ENCODE measurements at places on chromosomes 2 and 18.

GRCh38 chr2:31266804-31267203 is 32.9 kb downstream of the EHD3 start:
- no peak for DNase-seq

DNA sequence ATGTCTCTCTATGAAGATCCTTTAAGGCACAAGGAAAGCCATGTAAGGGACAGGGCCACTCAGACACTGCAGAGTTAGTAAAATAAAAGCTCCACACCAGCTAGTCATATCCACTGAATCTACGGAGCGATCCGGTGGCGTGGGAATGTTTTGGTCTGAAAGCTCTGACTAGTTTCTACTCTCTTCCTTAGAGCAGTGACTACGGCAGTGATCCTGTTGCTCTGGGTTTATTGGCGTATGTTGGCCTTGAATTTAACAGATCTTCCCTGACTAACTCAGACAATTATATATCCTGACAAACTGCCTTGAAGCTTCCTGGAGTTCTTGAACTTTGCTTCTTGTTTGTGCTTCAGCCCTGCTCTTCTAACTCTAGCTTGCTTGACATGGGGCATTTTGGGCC is 115.3 kb upstream of the FZD5 start:
- no peak for DNase-seq

- DNase-seq, result no peak
Measured at GRCh38 chr2:51997571-51997970, 965.6 kb upstream of the NRXN1 start.

- DNase-seq, result no peak
Measured at GRCh38 chr18:12862874-12863482, 21.1 kb downstream of the PTPN2 start.

- no peak for DNase-seq
Measured at GRCh38 chr2:241994556-241995213, 125.2 kb downstream of the RTP5 start.

DNA sequence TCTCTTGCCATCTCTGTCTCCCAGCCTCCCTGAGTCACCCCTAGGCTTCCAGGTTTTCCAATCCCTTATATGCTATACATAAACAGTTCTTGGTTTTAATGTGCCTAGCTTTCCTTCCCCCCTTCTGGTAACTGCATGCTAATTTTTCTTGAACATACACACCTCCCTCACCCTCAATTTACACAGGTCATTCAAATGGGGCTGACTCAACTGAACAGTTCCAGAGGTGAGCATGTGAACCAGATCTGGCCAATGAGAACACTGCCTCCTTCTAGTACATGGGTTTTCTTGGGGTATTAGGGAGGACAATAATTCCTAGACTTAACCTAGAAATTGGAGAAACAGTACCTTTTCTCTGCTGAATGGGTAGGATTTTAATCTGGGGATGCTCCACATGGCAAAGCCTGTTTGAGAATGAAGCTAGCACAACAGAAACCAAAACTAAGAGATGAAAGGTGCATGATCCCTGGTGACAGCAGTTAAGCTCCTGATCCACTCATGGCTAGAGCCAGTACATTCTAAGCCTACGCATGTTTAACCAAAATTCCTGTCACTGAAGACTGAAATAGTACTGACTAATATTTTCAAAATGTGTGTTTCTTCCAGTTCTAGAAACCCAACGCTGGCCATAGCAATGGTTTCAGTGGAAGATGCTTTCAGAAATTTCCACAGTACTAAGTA is 11.8 kb downstream of the SLC25A12 start:
- no peak for DNase-seq

- no peak for DNase-seq
Measured at GRCh38 chr2:54858021-54858681, 134.7 kb downstream of the EML6 start.

GRCh38 chr18:75205514-75206132 is 3.3 kb downstream of the PTGR3 start:
- DNase-seq, result no peak

DNA sequence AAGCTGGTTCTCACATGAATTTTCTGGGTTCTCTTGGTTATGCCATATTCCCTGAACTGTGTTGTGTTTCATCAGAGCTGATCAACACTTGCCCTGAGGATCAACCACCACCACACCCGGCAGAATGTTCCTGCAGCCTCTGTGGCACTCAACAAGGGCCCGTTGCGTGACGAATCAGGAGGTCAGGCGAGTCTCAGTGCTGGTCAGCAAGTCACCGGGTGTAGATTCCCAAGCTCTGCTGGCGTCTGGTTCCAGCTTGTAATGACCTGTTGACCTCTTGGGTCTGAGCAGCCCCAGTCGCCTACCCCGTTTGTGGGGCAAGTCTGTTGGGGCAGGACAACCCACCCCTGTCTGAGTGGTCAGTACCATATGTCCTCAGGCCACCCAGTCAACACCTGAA is 46.0 kb downstream of the ADCY3 start:
- no peak for DNase-seq

GRCh38 chr2:17652681-17653394 is 100.8 kb downstream of the SMC6 start:
- DNase-seq, result no peak

- DNase-seq, result no peak
Measured at GRCh38 chr2:237217995-237218616, 132.4 kb downstream of the COPS8 start.

DNA sequence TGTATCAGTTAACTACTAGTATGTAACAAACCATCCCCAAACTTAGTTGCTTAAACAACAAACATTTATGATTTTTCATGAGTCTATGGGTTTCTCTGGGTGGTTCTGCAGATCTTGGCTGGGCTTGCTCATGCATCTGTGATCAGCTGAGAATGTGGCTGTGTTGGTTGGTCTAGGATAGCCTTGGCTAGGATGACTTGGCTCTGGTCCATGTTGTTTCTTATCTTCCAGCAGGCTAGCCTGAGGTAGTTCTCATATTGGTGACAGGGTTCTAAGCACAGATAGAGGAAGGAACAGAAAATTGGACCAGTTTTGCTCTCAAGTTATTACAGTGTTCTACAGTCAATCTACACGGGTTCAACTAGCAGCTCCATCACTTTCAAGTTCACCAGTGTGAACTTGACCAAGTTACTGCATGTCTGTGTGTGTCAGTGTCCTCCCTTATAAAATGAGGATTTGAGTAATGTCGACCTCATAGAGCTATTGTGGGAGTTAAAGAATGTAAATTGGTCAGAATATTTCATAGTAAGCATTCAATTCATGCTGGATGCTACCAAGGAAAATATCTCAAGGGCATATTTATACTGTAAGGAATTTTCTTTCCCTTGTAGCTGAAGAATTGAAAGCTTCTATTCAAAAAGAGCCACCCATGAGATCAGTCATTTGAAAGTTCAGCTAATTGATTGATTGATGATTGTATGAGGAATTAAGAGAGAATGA is 65.3 kb downstream of the MYO3B start:
- DNase-seq, result no peak

GRCh38 chr2:142944264-142944663 is 66.8 kb downstream of the KYNU start:
- no peak for DNase-seq

- DNase-seq, result no peak
Measured at GRCh38 chr2:65256054-65256453, 28.4 kb downstream of the ACTR2 start.

Measured in activated CD4-positive, CD25-positive, alpha-beta regulatory T cell treated with anti-CD3 and anti-CD28 coated beads, Interleukin-2, amount 50 U/mL, for 72 hours (primary cell).